ENCODE measurements at places on chromosomes 3 and 15.

DNA sequence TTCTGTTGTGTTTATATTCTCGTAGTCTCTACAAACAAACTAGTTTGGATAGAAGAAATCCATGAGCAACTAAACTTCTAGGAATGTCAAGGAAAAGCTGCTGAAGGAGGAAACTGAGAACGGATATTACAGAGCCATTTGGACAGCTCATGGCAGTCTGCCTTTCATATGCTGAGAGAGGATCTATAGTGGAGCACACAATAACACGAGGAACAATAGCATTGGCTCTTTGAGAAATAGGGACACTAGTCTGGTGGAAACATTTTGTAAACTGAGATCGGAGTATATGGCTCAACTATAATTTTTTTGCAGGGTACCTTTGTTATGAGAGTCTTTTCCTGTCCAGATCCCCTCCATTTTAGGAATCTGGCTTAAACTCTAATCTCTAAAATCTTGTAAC, 200.5 kb downstream of the CLSTN2 start:
- DNase-seq: no peak

DNA sequence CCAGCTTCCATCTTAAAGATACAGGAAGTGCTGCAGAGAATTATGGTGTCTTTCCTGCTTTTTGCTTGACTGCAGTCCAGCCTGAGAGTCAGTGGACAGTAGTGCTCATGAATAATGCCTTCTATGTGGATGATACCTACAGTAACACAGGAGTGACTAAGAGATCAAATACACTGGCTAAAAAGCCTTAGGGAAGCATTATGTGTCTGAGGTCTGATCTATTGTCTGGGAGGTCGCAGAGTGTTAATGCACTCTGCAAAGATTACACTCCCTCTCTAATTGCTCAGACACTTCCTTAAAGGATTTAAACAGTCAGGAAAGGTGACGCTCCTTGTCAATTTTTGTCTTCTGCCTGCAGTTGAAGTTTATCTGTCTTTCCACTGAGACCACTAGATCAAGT, 183.6 kb downstream of the MCTP2 start:
- DNase-seq: no peak

GRCh38 chr3:11662392-11662990, 18.8 kb upstream of the VGLL4 start:
- no peak for DNase-seq

GRCh38 chr3:4758249-4758860, 220.9 kb upstream of the BHLHE40 start:
- no peak for DNase-seq

GRCh38 chr3:123936400-123936799, 24.6 kb downstream of the CCDC14 start:
- DNase-seq: no peak

DNA sequence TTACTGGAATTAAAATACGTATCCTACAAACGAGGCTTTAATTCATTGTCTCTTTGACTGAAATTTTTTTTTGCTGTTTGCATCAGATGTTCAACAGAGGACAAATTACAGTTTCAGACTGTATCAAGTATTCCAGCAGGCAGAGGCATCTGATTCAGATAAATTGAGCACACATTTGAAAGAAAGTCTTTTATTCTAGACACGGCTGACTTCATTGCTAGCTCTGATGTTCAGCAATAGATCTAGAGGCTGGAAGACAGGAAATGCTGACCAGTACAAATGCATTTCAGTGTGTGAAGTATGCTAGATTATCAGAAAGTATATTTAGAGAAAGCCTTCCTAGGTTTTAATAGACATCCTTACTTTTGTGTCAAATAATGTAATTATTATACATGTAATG, 472.2 kb downstream of the NLGN1 start:
- DNase-seq: no peak

GRCh38 chr3:71252466-71252865, 331.1 kb downstream of the FOXP1 start:
- DNase-seq: no peak

DNA sequence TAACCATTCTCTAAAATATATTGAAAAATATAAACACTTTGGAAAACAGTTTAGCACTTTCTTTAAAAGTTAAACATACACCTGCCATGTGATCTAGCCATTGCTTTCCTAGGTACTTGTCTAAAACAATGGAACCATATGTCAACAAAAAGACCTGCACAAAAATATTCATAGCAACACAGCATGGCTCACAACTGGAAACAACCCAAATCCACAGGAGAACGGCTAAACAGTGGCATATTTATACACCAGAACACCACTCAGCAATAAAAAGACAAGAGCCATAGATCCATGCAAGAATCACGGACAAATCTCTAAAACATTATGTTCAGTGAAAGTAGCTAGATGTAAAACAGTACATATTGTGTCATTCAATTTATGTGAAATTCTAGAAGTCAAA, 221.3 kb upstream of the UBE2E2 start:
- DNase-seq: no peak

DNA sequence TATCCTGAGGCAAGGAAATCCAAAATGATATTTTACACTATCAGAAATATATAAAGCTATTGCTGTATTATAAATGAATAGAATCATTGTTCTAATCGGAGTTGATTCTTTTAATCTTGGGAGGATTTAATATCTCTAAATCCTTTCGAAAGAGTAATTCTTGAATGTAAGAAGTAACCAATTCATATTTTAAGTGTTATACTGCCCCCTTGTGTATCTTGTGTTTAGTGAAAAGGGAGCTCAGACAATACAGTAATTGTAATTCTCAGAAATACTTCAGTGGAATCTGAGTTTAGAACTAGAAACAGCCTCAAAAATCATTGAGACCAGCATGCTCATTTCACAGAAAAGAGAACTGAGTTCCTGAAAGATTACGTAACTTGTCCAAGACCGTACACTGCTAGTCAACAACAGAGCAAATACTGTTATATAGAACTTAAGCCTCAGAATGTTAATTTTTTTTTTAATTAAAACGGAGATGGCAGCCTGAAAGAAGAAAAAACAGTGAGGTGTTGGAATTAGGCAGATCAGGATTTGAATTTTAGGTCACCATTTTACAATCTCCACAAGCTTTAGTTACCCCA, 42.9 kb downstream of the PLCH1 start:
- DNase-seq: no peak

GRCh38 chr3:178258121-178258520, 278.1 kb upstream of the KCNMB2 start:
- no peak for DNase-seq

DNA sequence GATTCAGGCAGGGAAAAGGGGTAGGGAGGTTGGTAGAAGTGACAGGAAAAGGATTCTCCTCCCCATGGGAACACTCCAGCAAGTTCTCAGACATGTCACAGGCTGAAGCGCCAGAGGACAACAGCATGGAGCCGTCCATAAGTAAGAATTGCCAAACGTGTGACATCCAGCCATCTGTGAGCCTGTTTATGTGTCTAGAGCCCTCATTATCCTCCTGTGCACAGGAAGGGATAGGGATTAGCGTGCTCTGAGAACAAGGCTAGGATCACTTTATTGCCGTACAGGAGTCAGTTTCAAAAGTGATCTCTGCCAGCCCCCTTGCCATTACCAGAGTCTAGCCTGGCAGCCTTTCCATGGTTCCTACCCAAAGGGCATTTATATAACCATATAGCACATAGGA, 549.5 kb downstream of the NTRK3 start:
- no peak for DNase-seq

GRCh38 chr3:77427528-77427927, 387.6 kb downstream of the ROBO2 start:
- DNase-seq: no peak

DNA sequence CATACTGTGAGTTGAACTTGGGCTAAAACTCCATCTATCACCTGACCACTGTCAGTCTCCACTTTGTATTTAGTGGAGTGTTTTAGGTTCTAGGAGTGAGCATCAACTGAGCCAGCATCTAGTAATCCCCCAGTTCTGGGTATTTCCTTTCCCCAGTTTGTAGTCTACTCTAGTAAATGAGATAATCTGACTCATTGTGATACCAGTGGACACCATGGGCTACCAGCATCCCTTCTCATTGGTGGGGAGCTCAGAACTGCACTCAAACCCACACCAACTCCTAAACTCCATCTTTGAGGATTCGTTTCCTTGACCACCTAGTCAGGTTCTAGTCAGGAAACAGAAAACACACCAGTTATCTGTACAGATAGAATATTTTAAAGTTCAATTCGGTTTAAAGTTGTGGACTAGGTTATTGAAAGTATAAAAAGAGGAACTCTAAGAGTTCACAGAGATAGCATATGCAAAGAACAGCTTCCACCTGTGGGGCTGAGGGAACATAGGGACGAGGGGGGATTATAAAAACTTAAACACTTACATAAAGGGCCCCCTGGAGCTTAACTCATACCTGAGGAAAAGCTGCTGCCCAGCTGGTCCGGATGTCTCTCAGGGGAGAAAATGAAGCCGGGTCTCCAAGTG, 36.0 kb downstream of the LEO1 start:
- no peak for DNase-seq

- no peak for DNase-seq
Observed at GRCh38 chr3:47758261-47759025, 23.2 kb downstream of the SMARCC1 start.

DNA sequence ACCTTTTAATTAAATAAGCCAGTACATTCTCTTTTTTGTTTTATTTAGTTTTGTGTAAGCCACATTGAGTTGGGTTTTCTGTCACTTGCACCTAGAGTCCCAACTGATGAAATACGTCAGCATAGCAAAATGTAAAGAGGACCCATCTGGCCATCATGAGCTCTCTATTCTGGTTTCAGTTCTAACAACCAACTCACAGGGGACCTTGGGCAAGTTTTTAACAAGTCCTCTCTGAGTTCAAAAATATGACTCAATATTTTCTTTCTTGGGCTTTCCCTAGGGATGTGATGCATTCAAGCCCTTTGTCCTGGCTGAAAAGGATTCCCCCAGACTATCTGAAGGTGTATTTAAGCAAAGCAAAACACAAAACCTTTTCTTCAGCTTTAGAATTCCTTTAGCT, 32.9 kb downstream of the PLCH1 start:
- no peak for DNase-seq

- no peak for DNase-seq
Observed at GRCh38 chr3:33578325-33579177, 138.3 kb upstream of the UBP1 start.

- DNase-seq: no peak
Observed at GRCh38 chr15:63764804-63765311, 68.9 kb downstream of the HERC1 start.

- DNase-seq: no peak
Observed at GRCh38 chr3:51944451-51945021, 2.4 kb downstream of the PARP3 start.

DNA sequence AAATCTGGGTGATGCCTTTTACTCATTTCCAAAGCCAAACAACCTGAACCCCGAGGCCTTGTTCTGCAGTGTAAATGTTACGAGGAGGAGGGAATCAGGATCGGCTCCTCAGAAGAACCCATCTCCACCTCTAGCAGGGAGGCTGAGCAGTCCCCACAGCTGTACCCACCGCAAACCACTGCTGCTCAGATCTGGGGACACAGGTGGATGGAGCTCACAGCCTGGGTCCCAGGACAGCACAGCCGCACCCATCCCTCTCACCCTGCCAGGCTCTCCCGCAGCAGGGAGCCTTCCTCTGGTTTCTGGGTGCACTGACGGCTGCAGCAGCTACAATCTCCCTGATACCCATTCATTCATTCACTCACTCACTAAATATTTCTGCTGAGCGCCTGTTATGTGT, 44.0 kb upstream of the CGNL1 start:
- no peak for DNase-seq

- DNase-seq: no peak
Observed at GRCh38 chr3:51588724-51589123, 50.2 kb downstream of the RAD54L2 start.

DNA sequence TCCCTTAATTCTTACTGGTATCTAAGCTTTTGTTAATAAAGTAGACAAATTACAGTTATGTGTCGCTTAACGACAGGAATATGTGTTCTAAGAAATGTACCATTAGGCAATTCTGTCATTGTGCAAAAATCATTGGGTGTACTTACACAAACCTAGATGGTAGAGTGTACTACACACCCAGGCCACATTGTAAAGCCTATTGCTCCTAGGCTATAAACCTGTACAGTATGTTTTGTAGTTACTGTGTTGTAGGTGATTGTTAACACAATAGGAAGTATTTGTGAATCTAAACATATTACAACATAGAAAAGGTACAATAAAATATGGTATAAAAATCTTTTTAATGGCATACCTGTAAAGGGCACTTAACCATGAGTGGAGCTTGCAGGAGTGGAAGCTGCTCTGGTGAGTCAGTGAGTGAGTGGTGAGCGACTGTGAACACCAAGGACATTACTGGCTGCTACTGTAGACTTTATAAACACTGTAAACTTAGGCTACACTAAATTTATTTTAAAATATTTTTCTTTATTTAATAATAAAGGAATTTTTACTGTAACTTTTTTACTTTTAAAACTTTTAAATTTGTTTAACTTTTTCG, 47.4 kb downstream of the FSIP1 start:
- DNase-seq: no peak

DNA sequence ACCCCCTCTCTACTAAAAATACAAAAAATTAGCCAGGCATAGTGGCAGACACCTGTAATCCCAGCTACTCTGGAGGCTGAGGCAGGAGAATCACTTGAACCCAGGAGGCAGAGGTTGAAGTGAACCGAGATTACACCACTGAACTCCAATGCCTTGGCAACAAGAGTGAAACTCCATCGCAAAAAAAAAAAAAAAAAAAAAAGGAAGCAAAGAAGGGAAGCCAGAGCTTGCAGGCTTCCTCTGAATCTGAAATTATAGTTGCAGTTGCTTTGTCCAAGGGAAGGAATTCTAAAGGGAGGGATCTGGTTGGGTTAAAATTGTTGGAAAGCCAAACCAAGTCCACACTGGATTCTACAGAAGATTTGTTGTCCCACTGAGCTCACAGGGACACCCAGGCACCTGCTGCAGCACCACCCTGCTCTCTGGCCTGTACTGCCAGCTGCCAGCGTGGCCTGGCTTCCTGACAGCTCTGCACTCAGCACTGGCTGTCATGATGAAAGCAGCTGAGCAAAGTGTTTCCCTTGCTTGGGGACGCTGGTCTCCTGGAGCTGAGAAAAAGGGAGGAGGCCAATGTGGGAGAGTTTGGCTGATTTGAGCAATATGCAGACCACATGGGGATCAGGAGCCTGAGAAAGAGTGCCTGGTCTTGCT, 88.8 kb upstream of the HES1 start:
- DNase-seq: peak; percentile 20

All from CD4-positive, alpha-beta T cell treated with Interferon gamma for 1 hour (primary cell).